ENCODE measurements at places on chromosomes 7 and 10.

DNA sequence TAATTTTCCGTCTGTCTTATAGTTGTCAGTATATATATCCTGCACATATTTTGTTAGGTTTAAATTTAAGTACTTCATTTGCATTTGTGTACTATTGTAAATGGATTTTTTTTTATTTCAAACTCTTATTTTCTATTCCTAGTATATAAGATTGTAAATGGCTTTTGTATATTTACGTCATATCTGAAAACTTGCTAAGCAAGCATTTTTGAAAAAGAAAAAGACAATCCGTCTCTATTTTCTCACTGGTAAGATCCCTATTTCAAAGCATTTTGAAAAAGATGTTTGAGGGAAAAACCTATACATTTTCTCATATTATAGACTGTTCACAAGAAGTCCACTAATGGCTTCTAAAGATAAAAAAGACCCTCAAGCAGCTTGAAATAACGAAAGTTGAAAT, 1.2 kb upstream of the LYZL1 start:
- DNase-seq, result no peak

GRCh38 chr10:116810120-116810500, 39.2 kb upstream of the ENO4 start:
- DNase-seq, result no peak

GRCh38 chr10:114584419-114584818, 73.7 kb downstream of the ABLIM1 start:
- DNase-seq, result no peak

GRCh38 chr10:125208854-125209565, 48.6 kb upstream of the CTBP2 start:
- DNase-seq, result no peak

DNA sequence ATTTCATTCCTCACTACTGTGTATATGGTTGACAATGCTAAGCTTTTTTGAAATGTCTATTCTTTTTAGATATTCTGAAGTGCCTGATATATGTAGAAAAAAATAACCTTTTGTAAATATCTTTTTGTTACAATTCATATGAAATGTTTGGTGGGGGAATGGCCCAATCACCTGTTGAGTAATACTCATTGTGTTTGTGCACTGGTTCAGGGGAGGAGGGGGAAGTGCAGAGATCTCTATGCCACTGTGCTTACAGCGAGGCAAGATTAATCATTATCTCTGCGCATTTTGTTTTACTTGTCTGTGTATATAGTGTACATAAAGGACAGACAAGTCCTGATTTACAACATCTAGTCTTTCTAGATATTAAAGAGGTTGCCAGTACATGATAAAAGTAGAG, 25.2 kb downstream of the NUP42 start:
- no peak for DNase-seq

- DNase-seq, result no peak
Observed at GRCh38 chr7:129186749-129187260, 1.6 kb upstream of the SMO start.
